ENCODE measurements at places on chromosomes 16 and 17.

- DNase-seq = no peak
These were observed 2.1 kb downstream of the RPL23 start for GRCh38 chr17:38851434-38851833.

DNA sequence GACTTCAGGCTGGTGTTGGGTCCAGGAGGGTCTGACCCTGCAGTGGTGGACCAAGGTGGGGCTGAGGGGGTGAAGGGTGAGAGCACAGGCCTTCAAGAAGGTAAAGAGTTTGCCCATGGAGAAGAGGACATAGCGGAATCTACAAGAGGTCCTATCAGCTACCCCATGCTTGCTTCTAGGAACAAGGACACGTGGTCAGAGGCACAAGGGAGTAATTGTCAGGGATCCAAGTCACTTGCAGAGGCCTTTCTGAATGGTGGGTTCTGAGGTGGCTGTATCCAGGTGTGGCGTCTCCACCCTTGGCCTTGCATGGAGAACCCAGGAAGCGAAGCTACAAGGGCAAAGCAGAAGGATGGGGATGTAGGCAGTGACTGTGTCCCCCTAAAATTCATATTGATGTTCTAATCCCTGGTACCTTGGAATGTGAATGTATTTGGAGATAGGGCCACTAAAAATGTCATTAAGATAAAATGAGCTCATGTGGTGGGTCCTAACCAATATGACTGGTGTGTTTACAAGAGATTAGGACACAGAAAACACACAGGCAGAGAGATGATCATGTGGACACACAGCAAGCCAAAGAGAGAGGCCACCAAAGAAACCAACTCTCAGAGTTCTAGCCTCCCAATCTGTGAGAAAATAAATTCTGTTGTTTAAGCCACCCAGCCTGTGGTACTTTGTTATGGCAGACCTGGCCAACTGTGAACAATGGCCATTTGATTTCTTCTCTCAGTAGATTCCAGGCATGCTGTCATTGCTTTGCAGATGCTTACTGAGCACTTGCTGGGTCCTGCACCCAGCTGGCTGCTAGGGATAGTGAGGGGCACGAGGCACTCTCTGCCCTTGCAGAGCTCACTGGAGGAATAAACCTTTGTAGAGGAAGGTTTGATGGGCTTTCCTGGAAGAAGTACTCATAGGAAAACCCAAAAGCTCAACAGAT, 75.8 kb downstream of the UTP18 start:
- peak; percentile 71 for DNase-seq

DNA sequence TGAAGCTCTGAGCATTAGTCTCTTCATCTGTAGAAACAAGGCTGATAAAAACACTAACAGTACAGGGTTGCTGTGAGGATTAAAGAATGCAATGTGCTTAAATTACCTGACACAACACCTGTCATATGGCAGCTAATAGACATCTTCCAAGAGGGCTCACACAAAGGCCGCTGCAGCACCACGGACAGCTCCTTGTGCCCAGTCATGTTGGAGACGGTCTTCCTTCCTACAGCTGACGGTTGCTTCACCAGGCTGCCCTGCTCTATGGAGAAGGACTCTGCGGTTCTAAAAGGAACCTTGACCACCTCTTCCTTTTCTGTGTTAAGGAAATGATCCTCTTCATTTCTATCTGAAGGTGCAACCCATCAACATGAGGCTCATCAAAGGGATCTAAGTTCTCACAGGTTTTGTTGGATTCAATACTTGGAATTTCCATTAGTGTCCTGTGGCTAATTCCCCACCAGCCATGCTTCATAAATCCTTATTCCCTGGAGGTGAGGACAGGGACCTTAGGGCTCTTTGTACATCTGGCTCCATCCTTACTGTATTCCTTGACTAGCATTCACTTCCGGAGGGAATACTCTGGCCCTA, 138.9 kb upstream of the CES5A start:
- peak; percentile 57 for DNase-seq

DNA sequence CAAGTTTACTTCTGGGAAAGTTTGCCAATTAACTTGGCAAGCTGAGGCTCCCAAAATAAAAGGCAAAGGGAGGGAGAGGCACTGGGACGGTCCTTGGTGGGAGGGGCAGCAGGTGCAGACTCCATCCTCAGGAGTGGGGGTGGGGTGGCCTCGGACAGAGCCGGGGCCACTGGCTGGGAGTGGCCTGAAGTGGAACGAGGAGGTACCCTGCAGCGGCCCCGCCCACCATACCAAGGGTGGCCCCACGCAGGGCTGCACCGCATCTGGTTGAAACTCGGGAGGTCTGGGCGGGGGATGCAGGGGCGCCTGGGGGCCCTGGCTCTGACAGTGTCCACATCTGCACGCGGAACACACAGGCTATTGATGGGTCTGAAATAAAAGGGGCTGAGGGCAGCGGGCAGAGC, 42.4 kb upstream of the SLC38A10 start:
- DNase-seq = no peak

- DNase-seq = no peak
These were observed 67.9 kb downstream of the BCAS3 start for GRCh38 chr17:60745544-60745943.

GRCh38 chr16:62135446-62135845, 99.2 kb upstream of the CDH8 start:
- DNase-seq = no peak

GRCh38 chr17:63514974-63515373, 8.2 kb upstream of the KCNH6 start:
- DNase-seq = no peak

DNA sequence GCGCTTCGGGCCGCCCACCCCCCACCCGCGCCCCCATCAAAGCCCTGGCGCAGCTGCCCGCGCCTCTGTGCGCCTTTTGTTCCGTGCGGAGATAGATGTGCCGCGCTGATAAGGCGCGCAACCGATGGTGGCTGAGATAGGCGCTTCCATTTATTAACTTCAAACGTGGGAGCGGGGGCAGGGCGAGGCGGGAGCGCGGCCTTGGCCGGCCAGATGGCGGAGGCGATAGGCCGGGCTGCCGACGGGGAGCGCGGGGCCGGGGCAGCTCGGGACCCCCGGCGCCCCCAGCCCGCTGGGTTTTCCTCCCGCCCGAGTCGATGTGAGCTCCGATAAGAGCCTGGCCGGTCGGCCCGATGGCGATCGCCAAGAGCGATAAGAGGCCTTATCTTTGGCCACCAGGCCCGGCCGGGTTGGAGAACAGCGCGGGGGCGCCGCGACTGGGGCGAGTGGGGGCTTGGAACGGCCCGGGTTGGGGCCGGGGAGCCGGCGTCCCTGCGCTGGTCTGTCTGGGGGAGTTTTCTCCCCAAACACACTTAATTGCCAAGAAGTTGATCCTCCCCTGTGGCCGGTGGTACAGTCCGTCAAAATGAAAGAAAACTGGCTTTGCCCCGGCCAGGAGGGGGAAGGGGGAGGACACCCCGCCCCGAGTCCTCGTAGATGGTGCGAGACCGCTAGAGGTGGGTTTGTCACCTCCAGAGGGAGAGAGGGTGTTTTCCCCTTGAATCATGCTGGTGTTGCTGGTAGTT, 2.7 kb downstream of the ZFPM1 start:
- DNase-seq = peak; percentile 95

GRCh38 chr16:75065149-75065505, 51.5 kb downstream of the LDHD start:
- peak; percentile 89 for DNase-seq

- peak; percentile 51 for DNase-seq
These were observed 28.4 kb upstream of the ZNF423 start for GRCh38 chr16:49884033-49885015.

DNA sequence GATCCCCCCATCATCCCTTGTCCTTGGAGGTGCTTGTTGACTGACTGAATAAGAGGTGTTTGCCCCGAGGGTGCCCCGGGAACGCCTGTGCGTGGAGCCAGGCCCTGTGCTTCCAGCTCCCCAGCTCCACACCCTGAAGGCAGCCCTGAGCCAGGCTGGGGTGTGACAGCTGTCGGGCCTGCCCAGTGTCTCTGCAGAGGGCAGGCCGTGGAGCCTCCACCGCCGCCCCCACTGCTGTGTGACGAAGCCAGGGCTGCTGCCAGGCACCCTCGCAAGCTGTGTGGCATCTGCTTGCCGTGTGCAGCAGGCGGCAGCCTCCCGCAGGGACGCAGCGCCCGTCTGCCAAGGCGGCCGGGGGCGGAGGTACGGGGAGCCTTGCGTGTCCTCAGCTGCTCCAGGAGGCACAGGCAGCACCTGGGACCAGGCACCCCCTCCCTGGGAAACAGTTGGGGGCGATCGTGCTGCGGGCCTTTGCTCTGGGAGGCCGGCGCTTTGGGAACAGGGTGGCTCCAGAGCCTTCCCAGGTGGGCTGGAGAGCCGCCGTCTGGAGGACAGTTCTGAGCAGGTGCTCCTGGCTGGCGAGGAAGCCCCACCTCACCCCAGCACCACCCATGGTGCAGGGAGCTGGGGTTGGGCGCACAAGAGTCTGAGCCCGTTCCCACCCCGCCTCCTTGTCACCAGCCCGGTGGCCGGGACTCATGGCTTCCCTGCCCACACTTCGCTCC, 26.6 kb downstream of the GSE1 start:
- DNase-seq = no peak

GRCh38 chr17:2433696-2434095, 32.8 kb upstream of the MNT start:
- no peak for DNase-seq

DNA sequence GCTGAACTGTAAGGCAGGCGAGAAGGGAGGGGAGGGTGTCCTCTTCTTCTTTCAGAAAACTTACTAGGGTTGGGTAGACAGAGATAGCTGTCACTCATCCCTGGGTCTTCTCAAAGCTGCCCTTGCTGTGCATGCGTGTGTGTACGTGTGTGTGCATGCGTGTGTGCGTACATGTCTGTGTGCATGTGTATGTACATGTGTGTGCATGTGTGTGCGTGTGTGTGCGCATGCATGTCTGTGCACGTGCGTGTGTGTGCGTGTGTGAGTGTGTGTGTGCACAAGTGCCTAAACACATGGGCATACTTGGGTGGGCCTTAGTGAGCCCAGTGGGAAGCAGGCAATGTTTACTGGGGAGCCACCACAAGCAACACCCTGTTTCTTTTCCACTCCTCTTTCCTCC, 154.8 kb upstream of the TNRC6C start:
- no peak for DNase-seq

- peak; percentile 82 for DNase-seq
These were observed 174.2 kb downstream of the TANC2 start for GRCh38 chr17:63140255-63140654.

DNA sequence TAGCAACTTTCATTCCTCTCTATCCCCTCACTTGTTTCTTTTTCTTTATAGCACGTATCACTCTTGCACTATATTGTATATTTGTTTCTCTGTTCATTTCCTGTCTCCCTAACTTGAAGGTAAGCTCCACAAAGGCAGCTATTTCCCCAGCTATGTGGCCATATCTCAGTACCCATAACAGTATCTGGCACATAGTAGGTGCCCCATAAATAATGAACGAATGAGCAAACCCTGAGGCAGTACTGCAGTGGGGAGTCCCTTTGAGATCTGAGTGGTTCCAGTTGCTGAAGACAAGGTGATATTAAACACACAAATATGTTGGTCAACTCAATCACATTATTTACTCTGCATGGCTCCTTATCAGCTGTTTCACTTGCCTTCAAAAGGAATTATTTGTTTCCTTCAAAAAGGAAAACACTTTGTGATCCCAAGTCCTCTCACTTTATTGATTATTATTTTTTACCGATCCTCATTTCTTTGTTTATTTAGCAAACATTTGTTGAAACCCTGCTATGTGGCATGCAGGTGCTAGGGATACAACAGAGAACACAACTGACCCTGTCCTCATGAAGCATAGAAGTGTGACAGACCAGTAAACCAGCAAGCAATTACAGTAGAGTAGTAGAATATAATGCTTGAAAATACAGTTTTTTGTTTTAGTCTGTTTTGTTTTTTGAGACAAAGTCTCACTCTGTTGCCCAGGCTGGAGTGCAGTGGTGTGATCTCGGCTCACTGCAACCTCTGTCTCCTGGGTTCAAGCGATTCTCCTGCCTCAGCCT, 5.7 kb upstream of the ADAP2 start:
- DNase-seq = no peak

DNA sequence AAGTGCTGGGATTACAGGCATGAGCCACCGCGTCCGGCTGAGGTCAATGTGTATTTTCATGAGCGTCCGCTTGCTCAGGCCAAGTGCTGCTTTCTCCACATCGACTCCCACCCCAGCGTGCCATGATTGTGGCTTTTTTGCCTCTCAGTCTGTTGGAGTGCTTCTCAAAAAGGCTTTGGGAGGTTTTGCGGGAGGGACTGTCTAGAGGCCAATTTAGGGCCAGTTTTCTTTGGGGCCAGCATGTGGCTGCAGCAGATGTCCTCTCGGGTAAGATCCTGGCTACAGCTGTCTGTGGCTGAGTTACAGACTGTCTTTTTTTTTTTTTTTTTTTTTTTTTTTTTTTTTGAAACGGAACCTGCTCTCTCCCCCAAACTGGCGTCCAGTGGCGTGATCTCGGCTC, 6.5 kb downstream of the C16orf90 start:
- DNase-seq = no peak

DNA sequence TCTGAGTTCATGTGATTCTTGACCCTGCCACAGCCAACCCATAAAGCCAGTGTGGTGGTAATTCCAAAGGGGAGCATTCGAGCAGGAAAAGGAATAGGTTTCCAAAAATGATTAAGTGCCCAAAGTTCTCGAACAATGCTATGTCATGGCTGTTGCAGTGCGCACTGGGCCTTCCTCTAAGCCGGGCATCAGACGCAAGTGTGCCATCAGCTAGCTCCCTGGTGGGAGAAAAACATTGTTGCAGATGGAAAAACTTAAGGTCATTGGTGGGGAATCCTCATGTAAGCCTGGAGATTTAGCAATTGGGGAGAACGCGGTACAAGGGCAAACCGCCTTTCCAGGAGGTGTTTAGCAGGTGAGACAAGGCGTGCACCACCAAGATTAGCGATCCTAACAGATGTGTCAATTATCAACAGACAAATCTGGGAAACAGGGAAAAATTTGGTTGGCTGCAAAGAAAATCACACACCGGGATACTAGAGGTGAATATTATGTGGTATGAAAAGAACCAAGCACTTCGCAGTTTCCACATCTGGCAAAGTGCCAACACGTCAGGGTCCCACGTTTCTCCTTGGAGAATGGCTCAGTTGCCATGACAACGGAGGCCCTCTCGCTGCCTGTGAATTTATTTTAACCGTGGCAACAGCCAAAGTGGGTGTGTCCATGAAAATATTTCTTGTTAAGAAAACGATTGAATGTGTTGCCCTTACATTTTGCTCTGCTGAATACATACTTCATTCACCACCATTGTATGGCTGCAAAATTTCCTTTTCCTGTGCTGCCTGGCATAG, 118.5 kb upstream of the CACNG5 start:
- DNase-seq = no peak

DNA sequence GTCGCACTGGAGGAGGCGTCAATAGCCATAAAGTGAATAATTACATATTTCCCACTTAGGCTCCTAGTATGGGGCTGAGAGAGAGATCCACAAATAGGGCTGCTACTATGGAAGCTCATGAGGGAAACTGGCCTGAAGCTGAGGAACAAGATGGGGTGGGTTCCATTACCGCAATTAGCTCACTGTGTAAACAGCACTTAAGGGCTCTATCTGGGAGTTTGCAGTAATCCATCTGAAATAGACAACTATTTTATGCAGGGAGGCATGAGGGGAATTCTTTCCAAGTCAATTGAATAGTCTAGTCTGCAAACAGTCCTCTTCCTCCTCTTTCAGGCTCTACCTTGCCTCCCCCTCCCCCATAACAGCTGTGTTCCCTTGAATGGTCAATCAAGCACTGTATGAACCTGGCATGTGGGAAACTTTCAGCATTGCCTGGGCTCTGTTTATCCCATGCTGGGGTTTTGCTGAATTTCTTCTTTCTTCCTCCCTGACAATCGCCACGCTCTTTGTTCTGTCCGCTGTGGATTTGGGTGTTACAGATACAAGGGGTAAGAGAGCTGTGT, 56.1 kb upstream of the MAF start:
- no peak for DNase-seq

Data from OCI-M1 (cell line).